ENCODE measurements at places on chromosomes 3 and 15.

DNA sequence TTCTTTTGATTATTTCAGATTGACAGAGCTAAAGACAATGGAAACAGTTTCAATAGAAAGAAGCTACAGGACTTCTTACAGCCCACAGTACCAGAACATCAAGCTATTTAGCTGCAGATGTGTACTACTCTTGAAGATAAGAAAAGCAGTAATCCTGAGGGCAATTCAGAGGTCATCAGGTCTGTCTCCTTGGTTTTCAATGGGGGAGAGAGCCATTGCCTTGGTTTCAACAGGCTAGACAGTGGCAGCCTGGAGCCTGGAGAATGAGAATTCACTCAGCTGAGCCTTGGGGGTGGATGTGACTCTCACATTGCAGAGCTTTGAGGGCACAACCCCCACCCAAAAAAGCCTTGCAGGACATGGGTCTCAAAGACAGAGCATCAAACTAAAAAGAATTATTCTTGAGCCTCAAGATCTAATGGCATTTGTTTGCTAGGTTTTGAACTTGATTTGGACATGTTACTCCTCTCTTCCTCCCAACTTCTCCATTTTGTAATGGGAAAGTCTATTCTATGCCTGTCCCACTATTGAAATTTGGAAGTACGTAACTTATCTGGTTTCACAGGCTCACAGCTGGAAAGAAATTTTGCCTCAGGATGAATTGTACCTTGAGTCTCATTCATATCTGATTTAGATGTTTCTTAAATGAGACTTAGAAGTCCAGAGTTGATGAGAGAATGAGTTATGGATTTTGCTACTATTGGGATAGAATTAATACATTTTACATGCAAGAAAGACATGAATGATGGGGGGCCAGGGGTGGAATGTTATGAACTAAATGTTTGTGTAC, 36.9 kb downstream of the PLSCR1 start:
- no peak for DNase-seq

DNA sequence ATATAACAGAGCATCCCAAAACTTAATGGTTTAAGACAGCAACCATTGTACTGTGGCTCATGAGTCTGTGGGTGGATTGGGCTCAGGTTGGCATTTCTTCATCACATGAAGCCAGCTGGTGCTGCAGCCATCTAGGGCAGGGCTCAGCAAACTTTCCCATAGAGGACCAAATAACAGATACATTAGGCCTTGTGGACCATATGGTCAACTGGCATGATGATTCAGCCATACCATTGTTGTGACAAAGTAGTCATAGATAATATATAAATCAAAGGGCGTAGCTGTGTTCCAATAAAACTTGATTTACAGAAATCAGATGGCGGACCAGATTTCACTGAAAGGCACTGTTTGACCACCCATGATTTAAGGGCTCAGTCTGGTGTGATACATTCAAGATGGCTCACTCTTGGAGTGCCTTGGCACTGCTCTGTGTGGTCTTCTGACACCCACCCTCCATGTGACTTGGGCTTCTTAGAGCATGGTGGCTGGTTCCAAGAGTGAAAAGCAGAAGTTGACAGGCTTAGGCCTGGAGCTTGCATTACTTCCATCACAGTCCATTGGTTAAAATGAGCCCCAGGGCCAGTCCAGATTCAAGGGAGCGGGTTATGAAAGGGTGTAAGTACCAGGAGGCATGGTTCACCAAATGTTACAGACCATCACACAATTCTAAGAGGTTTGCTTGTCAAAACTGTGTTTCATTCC, 40.8 kb upstream of the BHLHE40 start:
- no peak for DNase-seq

GRCh38 chr3:133970916-133971315, 58.8 kb downstream of the SLCO2A1 start:
- no peak for DNase-seq

DNA sequence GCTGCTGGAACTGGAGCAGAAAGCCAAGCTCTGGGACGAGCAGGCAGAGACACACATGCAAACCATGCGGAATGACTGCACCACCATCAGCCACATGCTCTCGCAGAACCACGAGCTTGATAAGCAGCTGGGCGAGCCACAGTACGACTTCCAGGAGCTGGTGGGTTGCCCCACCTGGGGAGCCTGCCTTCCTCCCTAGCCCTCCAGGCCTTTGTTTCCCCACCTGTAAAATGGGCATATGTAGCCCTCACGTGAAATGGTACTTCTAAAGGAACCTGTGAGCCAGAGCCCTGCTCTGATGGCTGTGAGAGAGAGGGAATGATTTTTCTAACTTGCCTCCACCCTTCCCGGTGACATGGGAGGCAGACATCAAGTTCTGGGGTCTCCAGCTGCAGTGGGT, 44.6 kb upstream of the GOLGA6B start:
- DNase-seq: no peak

DNA sequence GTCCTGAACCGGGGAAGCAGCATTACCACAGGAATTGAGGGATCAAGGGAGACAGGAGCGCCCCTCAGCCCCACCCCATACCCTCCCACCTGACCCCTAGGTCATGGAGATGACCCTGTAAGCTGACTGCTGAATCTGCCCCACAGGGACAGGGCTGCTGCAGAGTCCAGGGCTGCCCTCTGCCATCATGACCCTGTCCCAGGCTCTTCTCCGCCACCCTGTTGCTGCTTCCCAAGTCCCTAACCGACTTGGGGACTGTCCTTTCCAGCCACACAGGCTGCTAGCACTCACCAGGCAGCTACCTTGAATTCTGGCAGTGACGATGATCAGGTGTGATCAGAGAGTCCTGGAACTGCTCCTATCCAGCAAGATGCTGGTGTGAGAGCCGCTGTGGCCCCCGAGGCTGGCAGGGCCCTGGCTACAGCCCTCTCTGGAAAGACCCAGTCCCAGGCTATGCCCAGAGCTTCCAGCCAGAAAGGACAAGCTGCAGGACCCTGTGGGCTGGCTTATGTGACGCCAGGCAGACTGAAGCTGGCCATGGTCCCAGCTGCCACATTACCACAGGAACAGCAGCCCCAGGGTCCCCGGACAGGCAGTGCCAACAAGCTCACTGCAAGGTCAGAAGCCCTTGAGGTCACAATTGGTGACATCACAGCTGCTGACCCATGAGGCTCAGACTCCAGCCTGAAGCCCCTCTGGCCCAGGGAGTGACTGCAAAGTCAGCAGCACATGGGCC, at the start of gene C3orf22:
Gene C3orf22, minus strand, starts transcription at position 597 of the 736 bp plus-strand sequence. CDS start 5,542 bp downstream, outside the sequence.
- no peak for DNase-seq

- no peak for DNase-seq
These were observed 70.0 kb downstream of the ECT2 start for GRCh38 chr3:172820492-172820891.

GRCh38 chr3:106035619-106036018, 166.8 kb upstream of the CBLB start:
- no peak for DNase-seq
